ENCODE measurements at places on chromosomes 5 and 9.

DNA sequence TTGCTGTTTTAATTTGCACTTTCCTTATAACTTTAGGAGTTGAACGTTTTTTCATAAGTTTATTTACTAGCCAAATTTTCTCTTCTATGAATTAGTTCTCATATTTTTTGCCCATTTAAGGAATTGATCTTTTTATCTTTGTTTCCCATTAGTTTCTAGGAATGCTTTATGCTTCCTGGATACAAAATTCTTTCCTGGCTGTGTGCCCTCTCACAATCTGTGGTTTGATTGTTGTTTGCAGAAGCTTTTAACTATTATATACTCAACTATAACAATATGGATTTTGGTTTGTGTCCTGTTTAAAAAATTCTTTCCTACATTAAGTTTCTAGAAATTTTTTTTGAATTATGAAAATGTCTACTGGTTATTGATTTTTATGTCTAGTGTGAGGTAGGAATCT is 206.3 kb downstream of the CSNK1G3 start:
- peak; percentile 14 for DNase-seq

- peak; percentile 93 for DNase-seq
Measured at GRCh38 chr5:179623906-179624741, 653 bp upstream of the HNRNPH1 start.

- no peak for DNase-seq
Measured at GRCh38 chr9:38697776-38698300, 22.1 kb downstream of the FAM240B start.

DNA sequence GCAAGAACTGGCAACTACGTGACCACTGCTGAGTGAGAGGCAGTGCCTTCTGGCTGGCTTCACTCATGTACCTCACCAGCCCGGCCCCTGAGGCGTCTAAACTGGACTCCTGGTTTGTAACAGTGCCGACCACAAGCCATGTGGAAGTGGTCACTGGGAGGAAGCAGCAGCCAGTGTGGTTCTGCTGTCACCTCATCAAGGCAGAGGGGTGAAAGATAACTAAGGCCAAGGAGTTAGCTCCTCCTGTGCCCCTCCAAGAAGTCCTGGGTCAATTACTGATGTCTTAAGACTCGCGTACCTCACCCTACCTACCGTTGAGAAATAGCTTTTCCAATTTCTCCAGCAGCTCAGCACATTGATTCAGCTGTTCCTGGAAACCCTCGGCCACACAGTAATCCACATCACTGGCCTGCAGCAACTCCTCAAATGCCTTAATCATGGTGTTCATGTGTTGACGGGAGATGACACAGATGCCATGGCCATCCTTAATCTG is 142.9 kb downstream of the CDK5RAP2 start:
- peak; percentile 41 for DNase-seq

DNA sequence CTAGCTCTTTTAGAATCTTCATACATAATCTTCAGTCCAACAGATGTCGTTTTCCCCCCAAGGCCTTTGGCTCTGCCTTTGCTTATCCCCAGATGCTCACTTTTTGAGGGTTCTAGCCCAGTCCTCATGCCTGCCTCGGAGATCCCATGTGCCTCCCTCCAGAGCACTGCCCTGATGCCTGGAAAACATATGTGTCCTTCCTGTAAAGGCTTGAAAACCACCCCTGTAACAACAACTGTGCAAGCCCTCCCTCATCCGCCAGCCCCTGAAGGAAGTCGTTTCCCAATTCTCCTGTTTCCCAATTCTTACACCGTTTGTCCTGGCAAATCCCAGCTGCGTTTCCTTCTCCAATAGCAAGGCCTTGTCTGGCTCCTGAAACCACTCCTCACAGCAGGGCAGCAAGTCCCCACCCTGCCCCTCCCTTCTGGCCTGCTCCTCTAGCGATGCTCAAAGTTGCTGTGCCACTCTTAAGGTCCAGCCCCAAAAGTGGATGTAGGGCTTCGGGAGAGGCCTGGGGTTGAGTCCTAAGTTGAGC is 52.2 kb downstream of the SLC36A1 start:
- DNase-seq: no peak

DNA sequence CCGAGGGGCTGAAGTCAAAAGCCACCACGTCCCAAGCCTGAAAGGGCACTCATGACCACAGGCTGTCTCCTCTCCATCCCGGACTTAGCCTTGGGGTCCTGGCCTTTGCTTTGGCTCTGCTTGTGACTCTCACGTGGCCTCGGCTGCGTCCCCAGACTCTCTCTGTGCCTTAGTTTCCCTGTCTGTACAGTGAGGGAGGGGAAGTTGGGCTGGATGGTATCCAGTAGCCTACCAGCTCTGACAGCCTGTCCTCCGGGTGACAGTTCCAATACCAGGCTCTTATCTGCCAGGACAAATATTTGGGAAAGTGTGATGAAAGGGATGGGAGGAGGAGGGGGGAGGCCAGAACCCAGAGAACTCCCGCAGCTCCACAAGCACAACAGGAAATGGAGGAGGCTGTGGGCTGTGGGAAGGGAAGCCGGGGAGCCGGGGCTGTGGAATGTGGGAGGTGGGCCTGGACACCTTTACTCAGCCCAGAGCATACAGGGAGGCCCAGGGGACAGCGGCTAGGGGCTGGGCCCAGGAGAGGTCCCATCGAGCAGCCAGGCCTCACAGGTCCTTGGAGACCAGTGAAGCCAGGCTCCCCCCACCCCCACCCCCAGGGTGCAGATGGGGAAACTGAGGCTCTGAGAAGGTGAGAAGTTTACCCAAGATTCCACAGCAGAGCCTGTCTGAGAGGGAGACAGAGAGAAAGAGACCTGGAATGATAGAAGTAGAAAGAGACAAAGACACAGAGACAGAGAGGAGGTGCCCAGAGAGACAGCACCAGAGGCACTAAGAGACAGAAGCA is 18.3 kb downstream of the PDGFRB start:
- peak; percentile 79 for DNase-seq

DNA sequence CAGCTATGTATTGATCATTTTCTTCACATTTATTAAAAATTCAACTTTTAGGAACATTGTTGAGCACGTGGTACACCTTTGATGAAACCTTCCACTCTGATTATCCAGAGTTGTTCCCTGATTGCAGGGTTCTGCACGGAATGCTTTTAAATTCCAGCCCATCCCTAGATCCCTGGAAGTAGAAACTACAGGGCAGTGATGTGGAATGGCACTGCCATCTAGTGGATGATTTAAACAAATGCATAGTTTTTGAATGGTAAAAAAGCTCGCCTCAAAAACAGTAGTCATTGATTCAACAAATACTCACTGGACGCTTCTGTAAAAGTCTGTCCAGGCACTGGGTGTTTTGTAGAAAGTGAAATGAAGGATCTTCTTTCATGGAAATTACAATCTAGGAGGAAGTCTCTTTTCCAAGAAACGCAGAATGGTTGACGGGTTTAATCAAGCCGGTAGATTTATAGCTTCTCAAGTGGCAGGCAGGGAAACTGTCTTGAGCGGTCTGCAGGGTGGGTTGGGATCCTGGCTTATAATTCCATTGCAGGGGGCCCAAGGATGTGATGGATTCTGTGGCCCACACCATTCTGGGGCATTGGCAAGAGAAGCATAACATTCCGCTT is 118.4 kb downstream of the ARHGAP26 start:
- peak; percentile 63 for DNase-seq

DNA sequence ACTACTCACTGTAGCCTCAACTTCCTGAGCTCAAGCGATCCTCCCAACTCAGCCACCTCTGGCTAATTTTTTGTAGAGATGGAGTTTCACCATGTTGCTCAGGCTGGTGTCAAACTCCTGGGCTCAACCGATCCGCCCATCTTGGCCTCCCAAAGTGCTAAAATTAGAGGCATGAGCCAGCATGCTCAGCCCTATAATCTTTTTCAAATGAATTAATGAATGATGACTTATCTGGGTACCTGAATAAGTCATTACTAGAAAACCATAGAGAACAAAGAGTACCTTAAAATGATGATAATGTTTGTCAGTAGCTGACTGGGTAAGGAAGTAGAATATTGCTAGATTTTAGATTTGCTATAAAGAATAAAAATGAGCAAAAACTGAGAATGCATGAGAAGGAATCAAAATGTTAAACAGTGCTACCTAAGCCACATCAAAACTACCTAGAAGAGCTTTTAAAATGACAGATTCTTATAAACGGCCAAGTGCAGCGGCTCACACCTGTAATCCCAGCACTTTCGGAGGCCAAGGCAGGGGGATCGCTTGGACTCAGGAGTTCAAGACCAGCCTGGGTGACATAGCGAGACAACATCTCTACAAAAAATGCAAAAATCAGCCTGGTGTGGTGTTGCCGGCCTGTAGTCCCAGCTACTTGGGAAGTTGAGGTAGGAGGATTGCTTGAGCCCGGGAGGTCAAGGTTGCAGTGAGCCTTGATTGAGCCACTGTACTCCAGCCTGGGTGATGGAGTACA is 13.6 kb downstream of the FNBP1 start:
- no peak for DNase-seq

GRCh38 chr9:8733131-8733954 is 933.8 kb upstream of the DMAC1 start:
- DNase-seq: no peak

DNA sequence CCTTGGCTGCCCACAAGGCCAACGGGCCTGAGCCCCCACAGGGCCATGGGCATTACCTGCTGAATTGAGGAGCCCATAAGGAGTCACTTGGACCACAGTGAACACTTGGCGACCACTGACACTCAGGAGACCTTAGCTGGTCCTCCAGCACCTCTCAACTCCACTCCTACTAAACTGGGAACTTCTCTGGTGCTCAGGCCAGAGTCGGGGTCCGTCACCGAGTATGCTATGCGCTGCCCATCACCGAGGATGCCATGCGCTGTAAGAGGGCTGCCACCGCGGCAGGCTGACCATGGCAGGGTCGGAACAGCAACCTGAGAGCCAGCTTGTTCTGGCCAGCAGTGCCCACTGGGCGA is 600 bp upstream of the SQSTM1 start:
- DNase-seq: no peak

DNA sequence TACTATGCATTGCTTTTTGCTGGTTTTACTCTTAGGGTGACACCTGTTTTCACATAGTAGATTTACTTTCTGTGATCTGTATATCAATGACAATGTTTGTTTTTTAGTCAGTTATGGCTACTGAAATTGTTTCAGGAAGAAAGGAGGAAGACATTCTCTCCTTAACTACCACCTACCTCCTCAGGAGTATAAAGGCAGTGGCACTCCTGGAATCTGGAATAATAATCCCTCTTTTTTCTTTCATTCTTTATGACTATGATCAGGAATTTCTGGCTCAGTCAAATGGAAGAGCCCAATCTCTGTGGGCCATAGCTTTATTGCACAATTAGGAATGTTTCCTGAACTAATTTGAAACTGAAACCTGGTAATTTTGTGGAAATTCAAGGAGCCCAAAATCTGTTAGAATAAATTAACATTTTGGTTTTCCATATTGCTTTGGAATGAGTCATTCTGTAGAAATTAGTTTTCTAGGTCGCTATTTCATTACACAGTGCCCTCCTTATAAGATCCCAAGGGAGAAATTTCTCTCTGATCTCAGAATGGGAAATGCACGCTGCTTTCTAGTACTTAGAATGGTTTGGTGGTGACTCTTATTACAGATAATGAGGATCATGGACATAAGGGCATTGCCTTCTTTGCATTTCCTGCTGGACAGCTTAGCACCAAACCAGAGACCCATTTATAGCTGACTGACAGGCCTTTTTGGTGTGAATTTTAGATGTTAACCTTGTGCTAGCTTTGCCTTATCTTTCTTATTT is 95.3 kb upstream of the VLDLR start:
- no peak for DNase-seq

- no peak for DNase-seq
Measured at GRCh38 chr9:99814359-99814758, 7.3 kb upstream of the NR4A3 start.

- DNase-seq: peak; percentile 97
Measured at GRCh38 chr5:83473346-83474160, 2.0 kb downstream of the VCAN start.

GRCh38 chr9:113341712-113342410 is 1.8 kb upstream of the WDR31 start:
- no peak for DNase-seq

GRCh38 chr5:173323106-173323798 is 5.0 kb downstream of the STC2 start:
- DNase-seq: no peak

DNA sequence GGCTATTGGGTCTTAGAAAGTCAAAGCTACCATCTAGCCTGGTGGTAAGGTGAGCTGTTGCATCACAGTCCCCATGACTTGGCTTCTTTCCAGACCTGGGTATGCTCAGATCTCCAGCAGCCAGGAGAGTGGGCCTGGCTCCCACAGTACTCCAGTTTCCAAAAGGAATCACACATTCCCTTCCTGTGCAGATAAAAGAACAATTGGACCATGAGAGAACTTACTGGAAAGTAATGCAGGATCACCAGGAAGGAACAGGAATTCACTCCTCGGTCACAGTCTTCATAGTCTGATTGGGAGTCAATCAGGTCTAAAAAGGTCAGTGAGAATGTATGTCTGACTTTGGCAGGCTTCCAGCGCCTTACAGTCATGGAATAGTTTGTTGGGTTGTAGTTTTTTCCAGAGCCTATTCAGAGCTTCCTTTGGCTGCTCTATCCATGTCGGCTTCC is 47.8 kb upstream of the CD180 start:
- peak; percentile 11 for DNase-seq

DNA sequence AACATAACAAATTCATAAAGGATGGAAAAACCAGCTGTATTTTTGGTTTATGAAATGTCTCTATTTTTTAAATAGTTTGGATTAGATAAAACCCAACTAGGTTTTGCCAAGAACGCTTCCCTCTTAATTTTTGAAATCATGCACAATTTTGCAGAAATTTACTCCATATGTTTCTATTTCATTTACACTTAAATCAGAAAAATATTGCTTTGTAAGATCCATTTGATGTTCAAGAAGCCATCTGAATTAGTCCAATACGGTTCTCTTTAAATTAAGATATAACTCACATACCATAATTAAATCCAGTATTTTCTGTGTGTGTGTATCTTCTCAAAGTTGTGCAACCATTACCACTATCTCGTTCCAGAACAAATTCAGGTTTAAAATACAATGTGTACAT is 78.6 kb upstream of the FBXL7 start:
- no peak for DNase-seq

- DNase-seq: no peak
Measured at GRCh38 chr5:60257596-60258271, 364.2 kb upstream of the PDE4D start.

- DNase-seq: peak; percentile 55
Measured at GRCh38 chr9:121242219-121242958, 25.6 kb upstream of the GSN start.

DNA sequence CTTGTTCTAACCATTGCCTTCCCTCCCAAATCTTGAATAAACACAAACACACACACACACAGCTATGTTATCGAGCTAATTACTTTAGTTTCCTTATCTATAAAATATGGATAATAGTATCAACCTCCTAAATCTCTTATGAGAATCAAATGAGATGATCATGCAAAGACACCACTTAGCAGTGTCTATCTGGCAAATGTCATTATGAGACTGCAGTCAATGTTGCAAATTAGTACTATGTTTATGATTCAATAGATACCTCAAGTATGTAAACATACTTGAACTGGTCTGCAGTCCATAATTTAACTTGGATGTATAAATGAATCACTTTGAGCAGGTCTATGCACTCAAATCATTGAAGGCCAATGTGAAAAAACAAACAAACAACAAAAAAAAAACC is 22.2 kb upstream of the ERAP2 start:
- no peak for DNase-seq

- no peak for DNase-seq
Measured at GRCh38 chr9:122229485-122229837, 704 bp upstream of the LHX6 start.

- peak; percentile 58 for DNase-seq
Measured at GRCh38 chr5:171444582-171444981, 25.1 kb downstream of the FGF18 start.

- no peak for DNase-seq
Measured at GRCh38 chr5:131672776-131673175, 37.7 kb upstream of the RAPGEF6 start.

- no peak for DNase-seq
Measured at GRCh38 chr5:172114875-172115422, 73.1 kb downstream of the STK10 start.

Measured in M059J (cell line).